ENCODE measurements at places on chromosomes 6 and 20.
A peak's percentile ranks its signal among the peaks of the same experiment; 100 is the strongest.

DNA sequence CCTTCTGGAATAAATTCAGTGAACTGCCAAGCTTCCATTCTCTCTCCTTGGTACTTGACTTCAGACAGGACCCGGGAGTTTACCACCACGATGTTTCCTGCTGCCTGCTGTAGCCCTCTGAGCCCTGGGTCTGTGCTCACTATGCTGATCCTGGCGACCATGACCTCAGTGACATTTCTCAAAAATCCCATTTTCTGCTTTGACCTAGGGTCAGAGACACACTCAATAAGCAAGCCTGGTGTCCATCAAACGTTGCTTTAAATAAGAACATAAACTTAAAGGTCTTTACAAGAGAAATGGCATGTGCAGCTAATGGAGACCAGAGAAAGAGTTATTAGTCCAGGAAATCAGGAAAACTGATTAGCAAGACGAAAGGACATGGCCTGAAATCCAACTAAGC is 509.7 kb upstream of the SULF2 start:
- no peak overlapping the region for H3K27ac ChIP-seq
- H3K27me3 ChIP-seq: peaks cover 5% of the 10 kb centered on the region
- no peaks in the 10 kb centered on the region for H3K36me3 ChIP-seq
- H3K4me1 ChIP-seq: no peaks in the 10 kb centered on the region
- H3K4me3 ChIP-seq: no peak overlapping the region

DNA sequence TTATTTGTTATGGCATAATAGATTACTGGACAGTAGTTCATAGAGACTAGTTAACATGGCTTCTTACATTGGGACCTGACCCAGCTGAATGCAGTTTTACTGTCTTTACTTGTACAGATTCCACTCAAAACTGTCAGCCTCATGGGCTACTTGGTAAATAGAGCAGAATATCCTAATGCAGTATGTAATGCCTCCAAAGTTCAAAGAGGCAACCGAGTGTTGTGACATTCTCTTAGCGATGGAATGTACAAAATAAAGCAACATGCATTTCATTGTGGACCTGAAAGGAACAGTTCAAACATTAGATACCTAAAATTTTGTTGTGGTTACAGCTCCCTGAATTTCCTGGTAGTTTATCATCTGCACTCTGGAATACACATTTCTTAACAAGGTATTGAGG is 29.1 kb upstream of the RGS17 start:
- H3K36me3 ChIP-seq: no peaks in the 10 kb centered on the region
- no peak overlapping the region for H3K4me3 ChIP-seq
- no peak overlapping the region for H3K27ac ChIP-seq

GRCh38 chr20:57432862-57433491 is 41.8 kb downstream of the RBM38 start:
- no peaks in the 10 kb centered on the region for H3K36me3 ChIP-seq
- no peaks in the 10 kb centered on the region for H3K27me3 ChIP-seq
- peak; percentile 88 for DNase-seq
- H3K27ac ChIP-seq: peak overlapping the region; percentile 73

DNA sequence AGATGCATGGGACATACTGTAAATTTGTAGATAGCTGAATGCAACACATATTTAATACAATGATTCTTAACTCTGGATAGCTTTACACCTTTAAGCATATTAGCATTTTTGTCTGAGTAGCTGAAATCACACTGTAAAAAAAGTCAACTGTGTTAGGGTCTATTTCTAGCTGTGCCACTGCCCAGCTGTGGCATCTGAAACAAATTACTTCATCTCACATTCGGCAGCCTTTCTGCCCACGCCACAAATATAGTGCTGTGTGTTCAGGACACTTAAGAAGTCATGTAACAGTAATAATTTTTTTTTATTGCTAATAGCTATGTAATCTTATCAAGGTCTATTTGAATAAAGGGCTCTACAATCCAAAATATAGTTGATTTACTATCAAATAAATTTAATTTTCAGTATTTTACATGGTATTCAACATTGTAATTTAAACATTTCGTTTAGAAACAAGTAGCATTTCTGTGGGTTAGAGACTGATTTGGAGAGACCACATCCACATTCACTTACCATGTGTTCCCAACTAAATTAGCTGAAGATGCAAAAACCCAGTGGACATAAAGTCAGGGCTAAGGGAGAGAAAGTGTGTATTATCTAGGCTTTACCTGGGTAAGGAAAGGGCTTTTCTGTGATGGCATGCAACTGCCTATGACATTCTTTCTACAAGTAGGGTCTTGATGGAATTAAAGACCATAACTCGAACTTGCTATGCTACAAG is 276.7 kb downstream of the PLCB1 start:
- H3K4me1 ChIP-seq: no peaks in the 10 kb centered on the region
- H3K36me3 ChIP-seq: no peaks in the 10 kb centered on the region
- H3K27ac ChIP-seq: no peak overlapping the region
- no peaks in the 10 kb centered on the region for H3K27me3 ChIP-seq

DNA sequence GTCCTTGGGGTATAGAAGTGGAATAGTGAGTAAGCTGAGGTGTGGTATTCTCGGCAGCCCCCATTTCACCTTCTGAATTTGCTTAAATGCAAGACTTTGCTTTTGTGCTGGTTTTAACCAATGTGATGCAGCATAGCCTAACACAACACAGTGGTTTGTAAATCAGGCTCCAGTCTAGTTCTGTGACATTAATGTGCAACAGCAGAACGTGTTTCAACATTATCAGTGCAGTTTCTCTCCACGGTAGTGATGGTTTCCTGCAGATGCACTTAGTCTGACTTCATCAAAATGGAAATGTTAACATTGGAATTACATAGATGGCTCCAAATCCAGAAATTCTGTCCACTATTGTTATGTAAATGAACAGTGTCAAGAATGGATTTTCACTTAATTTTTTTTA is 139.5 kb downstream of the ZFAND3 start:
- H3K27me3 ChIP-seq: no peaks in the 10 kb centered on the region
- no peak overlapping the region for H3K4me3 ChIP-seq
- H3K36me3 ChIP-seq: no peaks in the 10 kb centered on the region

GRCh38 chr6:169239181-169239580 is 14.5 kb downstream of the THBS2 start:
- H3K36me3 ChIP-seq: no peaks in the 10 kb centered on the region
- peaks cover 55% of the 10 kb centered on the region for H3K27me3 ChIP-seq
- H3K4me1 ChIP-seq: peaks cover 8% of the 10 kb centered on the region
- no peak overlapping the region for H3K4me3 ChIP-seq
- DNase-seq: no peak
- no peak overlapping the region for H3K27ac ChIP-seq

GRCh38 chr20:21017528-21018085 is 88.6 kb downstream of the LINC00237 start:
- H3K27ac ChIP-seq: no peak overlapping the region
- no peak for DNase-seq
- H3K4me1 ChIP-seq: no peaks in the 10 kb centered on the region
- H3K4me3 ChIP-seq: no peak overlapping the region
